NCI-H1092 treated with DMSO at 0.1 percent for 48 hours (cell line): ENCODE measurements at places on chromosomes 16 and 17.

- DNase-seq: peak; percentile 10
Observed at GRCh38 chr16:28543072-28543471, 4.3 kb upstream of the NUPR1 start.

GRCh38 chr17:77323413-77324171 lies 182.8 kb downstream of the SEC14L1 start:
- no peak for DNase-seq

DNA sequence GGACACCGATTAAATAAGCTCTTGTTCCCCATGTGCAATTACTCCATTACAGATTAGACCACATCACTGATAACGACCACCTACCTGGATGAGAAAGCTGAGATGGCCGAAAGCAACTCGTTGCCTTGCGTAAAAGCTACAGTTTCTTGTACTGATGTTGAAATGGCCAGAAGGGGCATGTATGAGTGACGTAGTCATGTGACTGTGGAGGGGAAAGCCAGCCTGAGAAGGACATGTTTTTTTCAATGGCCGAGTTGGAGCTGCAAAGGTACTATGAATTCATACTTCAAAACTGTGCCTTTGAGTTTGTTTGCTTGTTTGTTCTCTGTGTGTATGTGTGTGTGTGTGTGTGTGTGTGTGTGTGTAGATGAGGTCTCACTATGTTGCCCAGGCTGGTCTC lies 17.0 kb upstream of the HYDIN start:
- no peak for DNase-seq

DNA sequence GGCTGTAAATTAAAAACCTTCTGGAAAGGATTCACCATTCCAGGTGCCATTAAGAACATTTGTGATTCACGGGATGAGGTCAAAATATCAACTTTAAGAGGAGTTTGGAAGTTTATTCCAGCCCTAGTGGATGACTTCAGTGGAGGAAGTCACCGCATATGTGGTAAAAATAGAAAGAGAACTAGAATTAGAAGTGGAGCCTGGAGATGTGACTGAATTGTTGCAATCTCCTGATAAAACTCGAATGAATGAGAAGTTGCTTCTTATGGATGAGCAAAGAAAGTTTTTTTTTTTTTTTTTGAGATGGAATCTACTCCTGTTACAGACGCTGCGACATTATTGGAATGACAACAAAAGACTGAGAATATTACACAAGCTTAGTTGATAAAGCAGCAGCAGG lies 26.7 kb downstream of the CCL4 start:
- no peak for DNase-seq

DNA sequence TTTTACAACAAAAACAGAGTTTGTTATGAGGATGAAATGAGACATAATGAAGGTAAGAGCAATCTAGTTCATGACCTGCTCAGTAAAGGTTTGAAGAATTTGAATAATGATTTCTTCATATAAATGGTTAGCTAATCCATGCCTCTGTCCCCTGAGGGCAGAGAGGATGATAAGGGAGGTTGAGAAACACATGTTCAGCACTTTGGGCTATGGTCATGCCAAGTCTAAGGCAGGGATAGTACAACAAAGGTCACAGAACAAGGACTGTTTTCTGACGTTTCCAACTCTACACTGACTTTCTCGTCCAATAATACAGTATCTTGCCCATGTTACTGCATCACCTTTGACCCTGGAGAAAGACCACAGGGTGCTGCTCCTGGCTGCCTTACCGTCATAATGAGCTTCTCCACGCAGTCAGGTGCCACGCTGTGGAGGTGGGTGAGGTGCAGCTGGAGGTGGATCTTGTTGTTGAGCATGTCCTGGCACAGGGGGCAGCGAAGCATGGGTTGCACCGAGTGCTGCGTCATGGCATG lies 236.7 kb downstream of the ZFHX3 start:
- no peak for DNase-seq

- DNase-seq: peak; percentile 82
Observed at GRCh38 chr16:16150117-16150877, 73.0 kb downstream of the ABCC6 start.

DNA sequence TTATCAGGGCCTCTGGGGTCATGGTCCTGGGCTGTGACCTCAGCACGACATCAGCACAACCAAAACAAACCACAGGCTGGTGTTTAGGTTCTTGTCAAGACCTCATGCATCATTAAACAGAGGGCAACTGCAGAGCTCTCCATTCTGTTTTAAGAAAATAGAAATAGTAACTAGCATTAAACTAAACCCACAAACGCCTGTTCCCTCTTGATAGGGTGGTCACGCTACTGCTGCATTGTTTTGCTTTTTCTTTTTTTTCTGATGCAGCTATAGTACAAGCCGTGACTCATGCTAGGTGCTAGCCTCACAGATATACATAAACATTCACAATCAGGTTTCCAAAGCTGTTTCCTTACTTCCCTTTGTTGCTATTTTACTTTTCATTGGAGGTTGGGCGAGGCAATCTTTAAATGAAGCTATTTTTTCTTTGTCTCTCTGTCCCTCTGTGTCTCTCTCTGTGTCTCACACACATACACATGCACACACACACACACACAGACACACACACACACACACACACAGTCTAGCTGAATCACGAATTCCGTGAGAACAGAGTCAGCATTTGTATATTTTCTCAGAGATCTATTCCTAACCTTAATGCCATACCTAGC lies 310.3 kb downstream of the CDH13 start:
- DNase-seq: no peak

GRCh38 chr17:55314784-55315491 lies 50.2 kb downstream of the HLF start:
- DNase-seq: no peak

GRCh38 chr17:43860927-43861622 lies 14.1 kb downstream of the CD300LG start:
- no peak for DNase-seq

- DNase-seq: no peak
Observed at GRCh38 chr17:17050346-17051345, 8.4 kb downstream of the MPRIP start.

GRCh38 chr17:74478420-74479100 lies 12.1 kb downstream of the CD300A start:
- DNase-seq: no peak

GRCh38 chr17:45413498-45413923 lies 19.2 kb downstream of the ARHGAP27 start:
- DNase-seq: no peak

DNA sequence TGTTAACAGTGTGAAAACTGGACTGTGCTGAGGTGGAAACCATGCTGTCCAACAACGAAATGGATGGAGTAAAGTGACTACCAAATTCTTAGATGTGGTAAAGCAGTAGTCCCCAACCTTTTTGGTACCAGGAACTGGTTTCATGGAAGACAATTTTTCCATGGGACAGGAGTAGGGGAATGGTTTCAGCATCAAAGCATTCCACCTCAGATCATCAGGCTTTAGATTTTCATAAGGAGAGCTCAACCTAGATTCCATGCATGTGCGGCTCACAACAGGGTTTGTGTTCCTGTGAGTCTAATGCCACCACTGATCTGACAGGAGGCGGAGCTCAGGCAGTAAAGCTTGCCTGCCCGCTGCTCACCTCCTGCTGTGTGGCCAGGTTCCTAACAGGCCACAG lies 11.5 kb downstream of the SLX4 start:
- no peak for DNase-seq

- no peak for DNase-seq
Observed at GRCh38 chr17:40535924-40536294, 29.4 kb downstream of the CCR7 start.

DNA sequence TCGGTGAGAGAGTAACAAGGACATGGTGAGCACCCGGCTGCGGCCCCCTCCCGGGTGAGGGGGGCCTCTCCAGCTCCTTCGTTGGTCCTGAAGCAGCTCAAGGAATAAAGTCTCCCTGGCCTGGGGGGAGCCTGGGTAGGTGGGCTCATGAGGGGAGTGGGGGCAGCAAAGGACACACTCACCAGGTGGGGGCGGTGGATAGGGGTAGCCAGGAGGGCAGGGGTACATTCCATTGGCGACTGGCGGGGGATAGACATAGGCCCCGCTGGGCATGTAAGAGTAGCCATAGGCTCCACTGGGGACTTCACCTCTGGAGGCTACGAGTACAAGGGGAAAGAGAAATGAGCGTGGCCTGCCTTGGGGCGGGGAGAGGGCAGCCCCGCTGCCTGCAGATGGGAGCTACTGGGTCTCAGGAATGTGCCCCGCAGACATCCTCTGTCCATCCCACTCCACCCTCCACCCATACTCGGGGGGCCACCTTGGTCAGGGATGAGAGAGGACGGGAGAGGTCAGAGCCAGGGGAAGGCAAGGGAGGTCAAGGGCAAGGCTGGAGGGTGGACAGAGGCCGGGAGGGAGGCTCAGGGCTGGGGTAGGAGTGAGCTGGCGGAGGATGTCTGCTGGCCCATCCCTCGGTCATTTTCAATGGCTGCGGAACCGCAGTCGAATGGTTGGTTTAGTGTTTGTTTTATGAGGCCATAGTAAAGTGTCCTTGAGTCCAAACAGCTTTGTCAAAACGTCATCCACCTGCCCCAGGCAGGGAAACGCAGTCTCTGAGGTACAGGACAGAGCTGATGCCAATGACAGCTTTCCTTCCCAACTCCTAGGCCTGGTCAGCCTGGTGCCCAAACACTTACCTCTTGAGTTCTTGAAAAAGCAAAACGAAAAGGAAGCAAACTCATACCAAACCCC lies 3.7 kb upstream of the UNC13D start:
- DNase-seq: no peak

GRCh38 chr17:49338883-49339282 lies 23.2 kb downstream of the ZNF652 start:
- no peak for DNase-seq

DNA sequence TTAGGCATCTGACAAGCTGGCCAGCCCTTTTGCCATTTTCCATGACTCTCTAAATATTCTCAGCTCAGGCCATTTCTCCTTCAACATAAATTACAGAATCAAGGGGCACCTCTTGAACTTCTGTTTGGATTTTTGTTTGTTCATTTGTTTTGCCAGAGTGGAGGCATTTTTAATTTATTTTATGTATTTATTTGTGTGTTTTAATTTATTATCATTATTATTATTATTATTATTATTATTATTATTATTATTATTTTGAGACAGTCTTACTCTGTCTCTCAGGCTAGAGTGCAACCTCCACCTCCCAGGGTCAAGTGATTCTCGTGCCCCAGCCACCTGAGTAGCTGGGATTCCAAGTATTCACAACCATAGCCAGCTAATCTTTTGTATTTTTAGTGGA lies 1578.0 kb downstream of the CDH8 start:
- no peak for DNase-seq

DNA sequence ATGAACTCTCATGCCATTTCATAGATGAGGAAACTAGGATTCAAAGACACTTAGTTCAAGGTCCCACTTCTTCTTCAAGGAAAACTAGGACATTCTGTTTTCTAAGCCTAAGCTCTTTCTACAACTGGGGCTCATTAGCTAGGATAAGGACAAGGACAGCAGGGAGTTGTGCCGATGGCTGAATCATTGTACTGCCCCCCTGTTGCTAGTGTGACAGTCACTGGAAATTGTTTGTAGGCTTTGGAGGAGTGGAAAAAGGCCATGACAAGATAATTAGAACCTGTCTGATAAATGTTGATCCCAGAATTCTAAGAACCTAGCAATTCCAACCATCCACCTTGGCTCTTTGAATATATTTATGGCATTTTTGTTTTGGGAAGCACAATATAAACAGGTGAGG lies 445.7 kb downstream of the CDH8 start:
- no peak for DNase-seq

DNA sequence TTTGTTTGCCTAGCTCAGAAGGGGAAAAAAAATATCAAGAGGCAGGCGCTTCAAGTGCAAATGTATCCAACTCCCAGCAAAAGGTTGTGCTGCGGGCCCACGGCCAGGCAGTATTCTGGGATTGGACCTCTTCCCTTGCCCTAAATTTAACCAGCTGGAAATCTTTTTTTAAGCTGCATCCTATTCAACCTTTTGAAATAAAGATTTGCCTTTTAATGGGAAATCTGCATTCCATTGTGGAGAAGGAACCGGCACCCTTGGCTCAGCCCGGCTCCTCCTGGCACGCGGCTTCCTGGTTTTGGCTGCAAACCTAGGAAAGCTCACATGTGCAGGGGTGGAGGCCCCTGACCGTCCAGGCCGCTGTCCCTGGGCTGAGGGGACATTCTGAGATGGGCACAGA lies 38.8 kb upstream of the ENPP7 start:
- DNase-seq: peak; percentile 84

GRCh38 chr17:63489291-63489690 lies 12.4 kb downstream of the ACE start:
- DNase-seq: no peak

DNA sequence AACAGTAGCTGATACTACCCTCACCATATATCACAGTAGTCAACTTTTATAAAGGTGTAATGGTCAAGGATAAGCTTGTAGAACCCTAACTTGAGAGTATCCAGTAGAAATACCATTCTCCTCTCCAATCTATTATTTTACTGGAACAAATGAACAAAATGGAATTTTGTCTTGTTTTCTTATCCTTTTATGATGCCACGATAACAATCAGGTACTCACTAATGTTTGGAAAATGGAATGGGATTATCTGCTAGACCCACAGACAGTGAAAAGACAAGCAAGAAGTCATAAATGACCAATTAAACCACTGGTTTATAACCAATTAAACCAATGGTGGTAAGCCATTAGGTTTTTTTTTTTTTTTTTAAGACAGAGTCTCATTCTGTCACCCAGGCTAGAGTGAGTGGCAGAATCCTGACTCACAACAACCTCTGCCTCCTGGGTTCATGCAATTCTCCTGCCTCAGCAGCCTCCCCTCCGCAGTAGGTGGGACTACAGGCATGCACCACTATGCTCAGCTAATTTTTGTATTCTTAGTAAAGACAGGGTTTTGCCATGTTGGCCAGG lies 10.4 kb downstream of the GPATCH8 start:
- DNase-seq: no peak

- no peak for DNase-seq
Observed at GRCh38 chr16:8645831-8646230, 24.3 kb downstream of the METTL22 start.

DNA sequence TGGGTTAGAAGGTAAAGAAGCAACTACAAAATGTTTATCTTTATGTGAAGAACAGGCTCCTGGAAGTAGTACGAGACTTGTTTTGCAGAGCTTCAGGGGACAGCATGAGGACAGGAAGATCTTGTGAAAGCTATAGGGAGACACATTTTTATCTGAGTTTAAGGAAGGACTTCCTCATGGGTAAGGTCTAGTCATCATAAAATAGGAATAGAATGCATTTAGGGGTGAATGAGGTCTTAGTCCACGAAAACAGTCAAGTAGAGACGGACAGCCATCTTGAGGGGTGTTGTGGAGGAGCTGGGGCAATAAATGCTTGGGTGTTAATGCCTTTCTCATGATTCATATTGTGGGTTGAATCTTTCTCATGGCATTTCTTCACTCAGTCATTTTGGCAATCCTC lies 24.3 kb downstream of the KCNJ16 start:
- DNase-seq: no peak

DNA sequence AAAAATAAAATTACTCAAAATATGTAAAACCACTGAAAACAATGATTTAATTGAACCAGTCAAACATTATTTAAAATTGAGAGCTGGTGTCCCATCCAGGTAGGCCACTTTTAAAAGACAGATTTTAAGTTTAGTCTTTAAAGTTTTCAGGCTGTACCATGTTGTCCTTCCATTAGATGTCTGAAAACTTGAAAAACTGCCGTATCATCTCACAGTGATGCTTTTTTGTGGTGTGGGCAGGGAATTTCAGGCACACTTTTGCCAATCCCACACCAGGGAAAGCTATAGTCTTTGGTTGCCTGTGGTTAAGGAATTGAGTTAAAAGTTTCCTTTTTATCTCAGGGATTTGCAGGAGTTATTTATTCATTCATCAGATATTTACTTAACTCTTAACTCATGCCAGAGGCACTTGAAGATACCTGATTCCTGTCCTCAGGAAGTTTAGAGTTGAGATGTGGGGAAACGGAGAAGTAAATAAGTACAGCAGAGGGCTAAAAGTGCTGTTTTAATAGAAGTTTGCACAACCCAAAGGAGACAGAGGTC lies 3.2 kb downstream of the SNTB2 start:
- no peak for DNase-seq
